ENCODE measurements at places on chromosomes 12 and 14.

DNA sequence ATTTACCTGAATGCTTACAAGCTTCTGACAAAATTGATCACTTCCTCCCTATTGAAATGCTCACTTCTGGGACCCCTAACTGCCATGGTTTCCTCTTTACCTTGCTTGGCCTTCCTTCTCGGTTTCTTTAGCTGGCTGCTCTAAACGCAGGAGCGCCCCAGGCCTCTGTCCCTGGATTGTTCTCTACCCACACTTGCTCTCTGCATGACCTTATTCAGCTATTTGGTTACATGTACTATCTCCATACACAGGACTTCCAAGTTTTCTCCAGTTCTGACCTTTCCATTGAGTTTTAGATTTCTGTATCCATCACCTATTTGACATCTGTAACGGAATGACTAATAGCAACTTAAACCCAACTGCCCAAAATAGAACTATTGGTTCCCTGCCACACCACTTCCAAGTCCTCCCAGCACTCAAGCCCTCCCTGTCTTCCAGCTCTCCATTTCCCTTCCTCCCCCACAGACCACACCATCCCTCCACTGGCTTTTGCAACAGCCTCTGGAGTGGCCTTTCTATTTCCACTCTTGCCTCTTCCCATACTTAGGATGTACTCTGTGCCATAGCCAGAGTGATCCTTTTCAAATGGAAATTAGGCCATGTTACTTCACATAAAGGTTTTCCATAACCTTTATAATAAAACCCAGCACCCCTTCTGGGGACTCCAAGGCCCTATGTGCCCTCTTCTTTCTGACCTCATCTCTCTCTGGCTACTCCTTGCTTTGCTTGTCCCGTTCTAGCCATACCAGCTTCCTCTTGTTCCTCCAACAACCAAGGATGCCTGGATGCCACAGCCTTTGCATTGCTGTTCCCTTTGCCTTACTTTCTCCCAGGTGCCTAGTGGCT lies 202.2 kb downstream of the AEBP2 start:
- no peak for DNase-seq

GRCh38 chr14:37593511-37594237 lies 1.4 kb downstream of the FOXA1 start:
- DNase-seq = no peak

GRCh38 chr12:64395739-64396138 lies 5.2 kb upstream of the C12orf56 start:
- DNase-seq = no peak

GRCh38 chr12:40854604-40855003 lies 162.4 kb downstream of the CNTN1 start:
- no peak for DNase-seq

DNA sequence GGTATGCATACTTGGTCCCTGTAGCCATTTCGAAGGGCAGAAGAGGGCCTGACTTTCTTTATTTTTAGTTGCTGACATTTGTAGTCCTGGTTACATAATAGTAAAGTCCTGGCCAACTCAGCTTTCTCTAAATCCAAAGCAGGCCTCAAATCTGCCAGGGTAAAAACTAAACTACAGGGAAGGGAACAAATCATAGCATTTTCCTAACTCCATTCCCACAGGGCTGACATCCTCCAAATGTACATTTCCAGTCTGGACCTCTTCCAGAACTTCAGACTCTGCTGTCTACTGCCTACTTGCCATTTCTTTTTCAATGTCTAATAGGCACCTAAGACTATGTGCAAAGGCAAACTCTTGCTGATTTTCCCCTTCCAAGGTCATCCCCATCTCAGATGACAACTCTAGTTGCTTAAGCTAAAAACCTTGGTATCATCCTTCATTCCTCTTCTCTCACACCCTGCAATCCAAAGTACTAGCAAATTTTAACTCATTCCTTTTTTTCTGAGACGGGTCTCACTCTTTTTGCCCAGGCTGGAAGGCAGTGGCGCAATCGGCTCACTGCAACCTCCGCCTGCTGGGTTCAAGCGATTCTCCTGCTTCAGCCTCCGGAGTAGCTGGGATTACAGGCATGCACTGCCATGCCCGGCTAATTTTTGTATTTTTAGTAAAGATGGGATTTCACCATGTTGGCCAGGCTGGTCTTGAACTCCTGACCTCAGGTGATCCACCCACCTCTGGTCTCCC lies 2.0 kb downstream of the DDIT3 start:
- DNase-seq = no peak

Data from islet precursor cell (in vitro differentiated cells).